ENCODE measurements at places on chromosomes 1 and 21.

GRCh38 chr1:17676387-17677060 is 78.6 kb upstream of the ACTL8 start:
- DNase-seq = no peak

DNA sequence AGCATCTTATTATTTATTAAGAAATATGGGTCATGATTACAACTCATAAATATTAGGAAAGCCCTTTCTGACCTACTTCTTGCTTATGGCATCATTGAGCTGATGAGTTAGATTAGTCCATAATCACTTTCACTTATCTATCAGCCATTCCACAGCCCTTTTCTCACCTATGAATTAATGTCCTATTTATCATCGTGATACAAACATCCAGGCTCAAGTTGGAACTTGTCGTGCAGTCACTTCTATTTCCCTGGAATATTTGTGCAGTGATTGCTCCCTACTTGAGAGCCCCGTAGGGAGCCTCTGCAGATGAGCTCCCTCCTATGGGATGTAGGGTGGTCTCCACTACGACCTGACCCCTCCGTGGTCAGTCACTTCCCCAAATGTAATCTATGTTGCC is 8.1 kb upstream of the F3 start:
- DNase-seq = no peak

DNA sequence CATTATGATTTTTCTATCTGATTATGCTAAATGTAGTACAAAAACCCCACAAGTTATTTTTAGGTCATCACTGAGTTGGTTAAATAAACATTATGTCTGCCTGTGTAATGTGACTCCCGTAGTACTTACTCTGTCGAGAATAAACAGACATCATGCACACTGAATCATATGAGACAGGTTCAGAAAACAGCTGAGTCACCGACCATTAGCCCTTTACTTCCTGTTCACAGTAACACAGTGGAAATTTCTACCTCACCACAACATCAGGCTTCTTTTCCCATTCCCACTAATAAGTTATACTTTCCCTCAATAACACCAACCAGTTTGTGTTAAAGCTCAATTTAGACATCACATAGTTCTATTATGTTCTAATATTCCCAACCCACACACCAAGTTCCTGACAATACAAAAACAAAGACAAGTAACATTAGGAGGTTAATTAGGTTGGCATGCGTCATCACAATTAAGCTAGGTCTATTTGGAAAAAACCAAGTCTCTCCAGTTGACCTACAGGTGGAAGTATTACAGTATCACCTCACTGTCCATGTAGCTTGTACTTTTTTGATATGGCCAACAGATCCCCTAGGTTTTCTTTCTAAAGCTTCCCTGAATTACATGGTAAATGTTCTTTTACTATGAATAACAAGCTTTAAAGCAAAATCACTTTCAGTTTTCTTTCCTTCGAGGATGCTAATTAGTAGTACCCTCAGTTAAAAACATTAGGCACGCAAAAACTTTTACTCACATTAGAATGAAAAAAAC is 154.2 kb downstream of the EIF4G3 start:
- DNase-seq = peak; percentile 80

- no peak for DNase-seq
Measured at GRCh38 chr1:188065917-188066316, 1237.2 kb downstream of the PLA2G4A start.

DNA sequence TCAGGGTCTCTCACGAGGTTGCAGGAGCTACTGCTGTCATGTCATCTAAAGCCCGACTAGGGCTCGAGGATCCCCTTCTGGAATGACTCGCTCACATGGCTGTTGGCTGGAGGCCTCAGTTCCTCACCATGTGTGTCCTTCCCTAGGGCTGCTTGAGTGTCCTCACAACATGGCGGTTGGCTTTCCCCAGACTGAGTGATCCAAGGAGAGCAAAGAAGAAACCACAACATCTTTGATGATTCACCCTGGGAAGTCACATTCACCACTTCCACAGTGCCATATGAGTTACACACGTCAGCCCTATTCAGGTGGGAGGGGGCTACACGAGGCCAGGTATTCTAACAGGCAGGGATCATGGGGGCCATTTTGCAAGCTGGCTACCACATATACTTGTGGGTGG is 64.9 kb downstream of the FHAD1 start:
- no peak for DNase-seq
